ENCODE measurements at places on chromosomes 6 and 20.

DNA sequence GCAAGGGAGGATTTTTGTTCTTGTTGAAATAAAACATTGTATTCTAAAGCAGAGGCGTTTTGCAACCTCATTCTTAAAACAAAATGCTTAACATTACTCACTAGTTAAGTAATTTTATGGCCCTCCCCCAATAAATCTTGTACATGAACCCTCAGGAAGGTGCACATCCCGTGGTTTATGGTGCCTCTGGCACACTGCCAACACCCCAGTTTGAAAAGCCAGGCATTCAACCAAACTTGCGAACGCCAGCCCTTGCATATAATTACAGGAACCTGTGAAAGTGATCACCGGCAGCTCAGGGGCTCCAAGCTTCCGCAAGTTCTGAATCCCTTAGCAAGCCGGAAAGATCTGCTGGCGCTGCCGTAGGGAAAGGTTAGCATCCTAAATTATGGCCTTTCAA, 1109.0 kb upstream of the FLRT3 start:
- DNase-seq = no peak

DNA sequence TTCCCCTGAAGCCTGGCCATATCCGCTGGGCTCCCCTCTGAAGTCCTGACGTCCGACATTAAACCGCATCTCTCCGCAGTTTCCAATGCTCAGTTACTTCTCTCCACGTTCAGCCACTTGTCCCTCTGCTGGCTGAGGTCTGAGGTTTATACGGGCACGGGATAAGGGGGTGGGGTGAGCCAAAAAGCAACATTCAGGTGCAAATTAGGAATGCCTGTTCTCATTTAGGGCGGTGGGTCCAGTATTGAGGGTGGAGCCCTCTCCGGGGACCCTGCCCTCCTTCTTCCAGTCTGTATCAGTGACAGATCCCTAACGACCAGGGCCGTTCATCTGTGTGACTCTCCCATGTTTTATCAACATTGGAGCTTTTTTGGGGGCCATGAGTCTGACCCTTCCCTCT, 1454.4 kb downstream of the HACE1 start:
- DNase-seq = no peak

- DNase-seq = peak; percentile 16
Observed at GRCh38 chr6:45422503-45423110, 44.9 kb upstream of the SUPT3H start.

DNA sequence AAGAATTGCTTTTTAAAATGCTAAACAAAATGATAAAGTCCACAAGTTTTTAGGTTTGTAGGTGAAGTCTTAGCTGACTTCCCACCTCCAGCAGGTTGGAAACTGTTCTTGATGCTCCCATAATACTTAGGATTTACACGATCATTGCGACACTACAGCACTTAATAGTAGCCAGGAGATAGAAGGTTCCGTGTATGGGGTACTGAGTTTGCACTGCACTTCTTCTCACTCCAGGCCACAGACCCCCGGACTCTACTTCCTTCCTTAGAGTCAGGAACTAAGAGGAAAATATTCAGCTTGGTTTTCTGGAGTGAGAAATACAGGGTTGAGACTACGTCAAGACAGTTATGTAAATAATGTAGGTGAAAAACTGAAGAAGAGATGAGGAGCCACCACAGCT, 56.1 kb upstream of the SGK1 start:
- no peak for DNase-seq

GRCh38 chr6:45278367-45278766, 49.8 kb upstream of the RUNX2 start:
- no peak for DNase-seq

DNA sequence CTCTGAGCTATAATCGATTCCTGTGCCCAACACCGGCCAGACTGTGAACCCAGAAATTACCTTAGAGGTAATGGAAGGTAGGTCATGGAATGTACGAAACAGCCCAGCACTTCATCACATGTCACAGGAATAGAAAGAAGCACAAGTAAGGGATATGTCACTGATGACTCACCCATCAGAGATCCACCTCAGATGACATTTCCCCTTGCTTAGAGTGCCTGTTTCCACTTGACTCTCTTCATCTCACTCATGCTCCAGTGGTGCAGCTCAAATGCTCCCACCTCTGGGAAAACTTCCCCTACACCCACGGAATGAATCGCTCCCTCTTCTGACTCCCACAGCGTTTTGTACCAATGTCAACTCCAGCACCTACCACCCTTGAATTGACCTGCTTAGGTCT, 381.6 kb upstream of the CNR1 start:
- DNase-seq = no peak

DNA sequence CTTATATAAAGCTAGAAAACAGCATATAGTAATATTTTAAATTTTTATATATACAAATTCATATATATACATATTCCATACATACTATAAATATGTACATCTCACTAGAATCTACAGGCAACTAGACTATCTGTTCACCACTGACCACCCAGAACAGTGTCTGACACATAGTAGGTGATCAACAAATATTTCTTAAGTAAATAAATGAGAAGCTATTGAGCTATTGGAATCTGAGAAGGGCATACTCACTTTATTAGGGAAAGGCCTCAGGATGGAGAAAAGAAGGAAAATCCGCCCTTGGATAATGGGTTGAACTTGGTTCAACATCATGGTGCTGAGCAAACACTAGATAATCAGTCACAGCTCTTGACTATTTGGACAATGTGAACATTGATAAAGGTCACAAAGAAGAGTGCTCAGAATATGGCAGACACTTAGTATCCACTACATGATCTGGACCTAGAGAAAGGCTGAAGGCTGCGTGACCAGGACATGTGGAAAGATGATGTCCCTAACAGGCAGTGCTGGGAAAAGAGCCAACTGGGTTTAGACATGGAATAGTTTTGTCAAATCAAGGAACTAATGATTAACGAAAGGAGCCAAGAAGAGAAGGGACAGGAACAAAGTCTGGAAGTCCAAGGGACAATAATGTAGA, 186.1 kb downstream of the TASP1 start:
- DNase-seq = no peak

DNA sequence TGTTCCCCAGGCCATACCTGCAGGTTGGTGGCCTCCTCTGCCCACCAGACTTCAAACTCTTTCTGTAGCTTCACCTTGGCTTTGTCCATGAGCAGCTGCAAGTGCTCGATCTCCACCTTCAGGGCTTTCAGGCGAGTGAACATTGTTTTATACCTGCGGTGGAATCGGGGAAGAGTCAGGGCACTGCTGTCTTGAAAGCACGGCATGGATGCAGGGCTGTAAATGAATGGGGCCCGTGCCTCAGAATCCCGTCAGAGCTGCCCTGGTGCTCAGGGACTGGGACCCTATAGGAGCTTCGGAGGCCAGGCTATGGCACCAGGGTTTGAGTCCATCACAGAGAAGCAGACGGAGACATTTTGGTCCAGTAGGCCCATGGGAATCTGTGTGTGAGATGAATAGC, 37.9 kb upstream of the KCNK16 start:
- DNase-seq = no peak

DNA sequence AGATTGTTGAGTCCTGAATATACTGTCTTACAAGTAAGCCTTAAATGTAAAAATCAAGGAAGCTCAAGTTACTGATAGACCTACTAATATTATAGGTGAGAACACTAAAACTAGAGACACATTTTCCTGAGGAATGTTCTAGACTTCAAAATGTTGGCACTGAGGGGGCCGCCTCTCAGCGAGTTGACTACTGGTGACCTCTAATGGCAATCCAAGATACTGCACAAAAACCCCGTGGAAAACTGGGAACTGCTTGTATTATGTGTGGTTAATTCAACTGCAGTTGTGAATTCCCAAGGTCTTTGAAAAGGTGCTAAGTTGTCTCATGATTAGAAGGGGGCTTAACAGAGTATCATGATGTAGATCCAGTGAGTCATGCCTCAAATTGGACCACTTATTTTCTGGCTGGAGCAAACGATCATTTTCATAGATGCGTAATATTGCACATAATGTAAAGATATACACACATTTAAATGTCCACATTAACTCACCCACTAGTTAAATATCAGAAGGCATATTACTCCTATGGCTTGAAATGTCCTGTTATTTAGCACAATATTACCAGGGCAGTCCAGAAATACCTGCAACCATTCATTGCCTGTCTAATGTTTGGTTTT, 336.2 kb downstream of the FOXA2 start:
- no peak for DNase-seq

DNA sequence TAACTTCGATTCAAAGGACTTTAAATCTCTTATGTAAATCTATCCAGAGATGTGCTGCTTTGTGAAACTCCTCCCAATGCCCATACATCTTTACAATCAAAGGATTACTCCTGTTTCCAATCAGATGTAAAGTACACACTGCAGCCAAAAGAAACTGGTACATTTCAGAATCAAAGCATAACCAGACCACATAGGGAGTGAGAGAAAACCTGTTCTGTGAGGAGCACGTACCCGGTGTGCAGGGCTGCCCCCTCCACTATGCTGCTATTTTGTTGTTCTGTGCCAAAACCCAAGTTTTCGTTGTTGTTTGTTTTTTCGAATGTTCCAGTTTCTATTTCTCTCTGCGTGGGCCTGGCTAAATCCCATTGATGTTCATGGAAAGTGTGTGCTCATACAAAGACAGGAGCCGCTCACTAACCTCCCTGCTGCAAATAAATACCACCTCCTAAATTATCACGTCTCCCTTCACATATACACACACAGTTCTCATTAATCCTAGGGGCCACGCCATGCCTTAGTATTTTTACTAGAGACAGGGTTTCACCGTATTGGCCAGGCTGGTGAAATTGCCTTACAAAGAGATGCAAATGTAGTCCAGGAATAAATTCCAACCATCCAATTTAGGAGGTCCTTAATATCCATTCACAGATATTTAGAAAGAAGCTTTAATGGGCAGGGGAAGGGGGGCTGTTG, 52.9 kb downstream of the ATP9A start:
- DNase-seq = no peak

DNA sequence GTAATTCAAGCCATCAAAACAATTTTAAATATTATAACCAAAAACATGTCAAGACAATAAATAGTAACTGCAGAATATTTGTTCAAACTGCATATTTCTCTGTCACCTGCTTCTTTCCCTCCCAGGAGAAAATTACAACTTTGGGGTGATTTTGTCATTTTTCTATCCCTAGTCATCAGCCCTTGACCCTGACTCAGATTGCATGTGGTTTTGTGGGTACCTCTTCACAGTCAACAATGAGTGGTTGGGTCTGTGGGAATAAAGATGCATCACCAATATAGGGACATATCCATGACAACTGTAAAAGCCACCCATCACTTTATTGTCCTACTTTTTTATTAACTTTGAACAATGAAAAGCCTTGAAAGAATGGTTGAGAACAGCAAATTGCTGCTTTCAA, 7.3 kb downstream of the COL10A1 start:
- DNase-seq = no peak

GRCh38 chr6:85078058-85078457, 313.7 kb upstream of the TBX18 start:
- no peak for DNase-seq

DNA sequence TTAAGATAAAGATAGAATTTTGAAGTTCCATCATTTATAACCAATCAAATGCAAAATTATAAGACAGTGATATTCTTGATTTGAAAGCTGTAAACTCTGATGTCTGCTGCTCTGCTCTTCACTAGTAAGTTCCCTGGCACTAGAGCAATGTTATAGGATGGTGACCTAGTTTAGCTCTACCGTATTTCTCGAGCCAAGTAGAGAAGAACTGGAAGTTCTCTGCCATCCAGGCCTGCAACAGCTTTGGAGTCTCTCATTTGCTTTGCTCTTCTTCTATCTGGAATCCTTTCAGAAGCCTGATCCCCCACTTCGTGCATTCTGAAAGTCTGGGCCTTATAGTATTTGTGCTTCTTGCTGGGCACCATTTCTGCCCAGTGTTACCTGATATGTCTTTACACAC, 100.3 kb downstream of the PLCB1 start:
- no peak for DNase-seq

DNA sequence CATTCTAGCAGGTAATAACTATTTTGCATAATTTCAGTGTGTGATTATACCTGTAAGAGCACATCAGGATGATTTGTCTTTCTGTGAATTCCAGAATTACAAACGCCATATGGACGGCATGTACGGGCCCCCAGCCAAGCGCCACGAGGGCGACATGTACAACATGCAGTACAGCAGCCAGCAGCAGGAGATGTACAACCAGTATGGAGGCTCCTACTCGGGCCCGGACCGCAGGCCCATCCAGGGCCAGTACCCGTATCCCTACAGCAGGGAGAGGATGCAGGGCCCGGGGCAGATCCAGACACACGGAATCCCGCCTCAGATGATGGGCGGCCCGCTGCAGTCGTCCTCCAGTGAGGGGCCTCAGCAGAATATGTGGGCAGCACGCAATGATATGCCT, 122.7 kb downstream of the TMEM242 start:
- DNase-seq = no peak

GRCh38 chr6:89339565-89339964, 13.0 kb downstream of the UBE2J1 start:
- no peak for DNase-seq

- DNase-seq = peak; percentile 7
Observed at GRCh38 chr6:51753635-51754034, 333.8 kb downstream of the PKHD1 start.

GRCh38 chr20:6388671-6389197, 265.9 kb upstream of the FERMT1 start:
- no peak for DNase-seq

- DNase-seq = no peak
Observed at GRCh38 chr20:45948742-45949541, 14.5 kb downstream of the PCIF1 start.

GRCh38 chr20:58753267-58753921, 60.8 kb downstream of the NPEPL1 start:
- no peak for DNase-seq

GRCh38 chr6:35719830-35720733, 16.8 kb upstream of the ARMC12 start:
- DNase-seq = peak; percentile 45

DNA sequence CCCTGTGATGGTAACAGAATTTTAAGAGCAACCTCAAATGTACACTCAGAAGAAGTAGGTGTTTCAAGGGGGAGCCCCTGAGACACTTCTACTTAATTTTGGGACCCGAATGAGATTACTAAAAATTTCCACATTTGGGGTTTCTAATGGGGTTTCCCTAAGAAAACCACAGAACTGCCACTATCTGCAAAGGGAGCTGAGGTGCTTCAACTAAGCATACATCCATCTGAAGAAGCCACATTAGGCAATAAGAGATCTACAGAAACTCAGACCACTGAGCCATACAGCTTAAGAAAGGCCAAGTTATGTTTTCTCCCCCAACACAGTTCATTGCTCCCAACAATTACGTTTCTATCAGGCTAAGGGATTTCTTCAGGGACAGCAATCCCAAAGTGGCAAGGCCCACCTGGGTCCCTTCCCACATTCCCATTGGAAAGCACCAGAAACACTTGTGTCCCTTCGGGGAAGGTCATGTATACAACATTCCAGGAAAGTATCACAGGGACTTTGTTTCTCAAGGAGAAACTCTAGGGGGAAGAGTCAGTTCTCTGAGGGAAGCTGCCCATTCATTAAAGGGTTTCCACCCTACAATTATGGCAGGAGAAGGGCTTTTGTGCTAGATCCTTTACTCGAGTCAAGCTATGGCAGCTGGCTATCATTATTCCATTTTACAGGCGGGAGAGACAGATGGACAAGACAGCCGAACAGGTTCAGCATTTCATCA, 5.0 kb downstream of the BCL2L1 start:
- no peak for DNase-seq
